NCI-H187 treated with DMSO at 0.1 percent for 48 hours (cell line): ENCODE measurements at places on chromosomes 2 and 18.

GRCh38 chr2:157414050-157414449 lies 29.8 kb downstream of the CYTIP start:
- no peak for DNase-seq

GRCh38 chr18:13577091-13577697 lies 149.2 kb downstream of the FAM210A start:
- no peak for DNase-seq

GRCh38 chr2:189372688-189373257 lies 68.5 kb upstream of the WDR75 start:
- no peak for DNase-seq

GRCh38 chr2:86000131-86000937 lies 105.4 kb downstream of the POLR1A start:
- no peak for DNase-seq

DNA sequence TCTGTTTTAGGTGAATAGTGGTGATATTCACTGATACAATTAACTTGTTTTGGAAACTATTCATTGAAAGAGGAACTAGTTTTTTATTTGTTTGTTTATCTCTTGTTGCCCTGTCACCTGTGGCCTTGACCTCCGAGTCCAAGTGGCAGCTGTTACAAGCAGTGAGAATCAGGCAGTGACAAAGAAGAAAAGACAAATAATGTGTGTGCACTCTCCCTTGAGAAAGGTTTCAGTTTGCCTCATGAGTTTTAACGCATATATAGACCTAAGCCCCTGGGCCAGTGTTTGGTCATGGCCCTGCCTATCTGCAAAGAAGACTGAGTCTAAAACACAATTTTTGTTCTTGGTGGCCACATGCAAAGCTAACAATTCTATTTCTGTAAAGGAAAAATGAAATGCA lies 15.3 kb downstream of the KYNU start:
- no peak for DNase-seq

DNA sequence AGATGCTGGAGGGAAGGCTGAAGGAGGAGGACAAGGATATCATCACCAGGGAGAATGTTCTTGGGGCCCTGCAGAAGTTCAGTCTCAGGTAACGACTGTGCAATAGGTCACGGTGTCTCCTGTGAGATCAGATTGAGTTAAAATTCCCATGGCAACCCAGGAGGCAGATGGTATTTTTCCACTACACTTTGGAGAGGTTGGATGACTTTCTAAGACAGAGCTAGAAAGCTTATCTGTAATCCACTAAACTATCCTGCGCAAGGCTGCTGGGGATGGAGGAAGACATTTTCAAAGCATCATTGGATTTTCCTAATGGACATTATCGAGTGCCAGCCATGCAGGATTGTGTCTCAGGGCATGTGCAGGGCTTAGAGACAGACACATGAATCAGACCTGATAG lies 74.6 kb downstream of the ARMC9 start:
- DNase-seq, result no peak

GRCh38 chr18:60350941-60351340 lies 21.6 kb downstream of the MC4R start:
- no peak for DNase-seq

DNA sequence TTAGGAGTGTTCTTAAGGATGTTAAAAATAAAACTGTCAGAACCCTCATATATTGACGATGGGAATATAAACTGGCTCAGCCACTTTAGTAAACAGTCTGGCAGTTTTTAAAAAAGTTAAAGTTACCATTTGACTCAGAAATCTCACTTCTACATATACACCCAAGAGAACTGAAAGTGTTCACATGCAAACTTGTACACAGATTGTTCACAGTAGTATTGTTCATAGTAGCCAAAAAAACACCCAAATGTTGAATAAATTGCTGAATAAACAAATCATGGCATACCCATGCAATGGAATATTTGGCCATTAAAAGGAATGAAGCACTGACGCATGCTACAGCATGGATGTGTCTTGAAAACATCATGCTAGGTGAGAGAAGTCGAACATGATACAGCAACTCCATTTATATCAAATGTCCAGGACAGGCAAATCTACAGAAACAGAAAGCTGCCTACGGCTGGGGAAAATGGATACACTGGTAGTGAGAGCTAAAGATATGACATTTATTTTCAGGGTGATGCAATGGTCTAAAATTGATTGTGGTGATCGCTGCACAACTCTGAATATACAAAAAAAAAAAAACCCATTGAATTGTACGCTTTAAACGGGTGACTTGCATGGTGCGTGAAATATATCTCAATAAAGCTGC lies 10.1 kb downstream of the RPL31 start:
- no peak for DNase-seq

DNA sequence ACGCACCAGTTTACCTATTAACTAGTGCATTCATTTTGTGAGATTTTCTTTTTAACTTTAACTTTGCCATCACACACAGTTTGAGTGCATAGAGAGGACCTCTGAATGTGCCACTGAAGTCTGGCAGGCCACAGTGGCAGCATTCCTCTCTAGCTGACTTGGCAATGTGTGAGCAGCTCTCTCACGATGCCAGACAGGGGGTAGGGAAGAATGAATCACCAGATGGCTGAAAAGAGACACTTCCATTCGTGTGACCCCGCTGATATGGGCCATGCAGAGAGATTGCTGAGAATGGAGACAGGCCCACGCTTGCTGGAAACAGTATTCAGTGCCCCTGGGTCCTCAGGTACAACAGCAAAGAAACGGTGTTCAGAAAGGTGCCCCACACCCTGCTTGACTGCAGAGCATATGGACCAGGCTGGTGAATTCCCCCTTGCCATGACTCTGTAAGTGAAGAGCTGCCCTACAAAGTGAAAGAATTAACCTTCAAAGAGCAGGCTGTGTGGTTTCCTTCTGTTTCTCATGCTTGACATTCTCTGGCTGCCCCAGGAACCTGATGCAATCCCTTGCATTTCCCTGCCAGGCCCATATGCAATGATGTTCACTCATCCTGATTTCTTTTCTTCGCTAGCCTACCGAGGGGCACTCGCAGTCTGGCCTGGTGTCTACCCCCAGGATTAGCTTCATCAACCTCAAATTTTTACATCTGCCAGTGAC lies 236.1 kb downstream of the CDH20 start:
- DNase-seq, result no peak

- DNase-seq, result no peak
Measured at GRCh38 chr2:235131334-235132305, 179.8 kb downstream of the SH3BP4 start.

DNA sequence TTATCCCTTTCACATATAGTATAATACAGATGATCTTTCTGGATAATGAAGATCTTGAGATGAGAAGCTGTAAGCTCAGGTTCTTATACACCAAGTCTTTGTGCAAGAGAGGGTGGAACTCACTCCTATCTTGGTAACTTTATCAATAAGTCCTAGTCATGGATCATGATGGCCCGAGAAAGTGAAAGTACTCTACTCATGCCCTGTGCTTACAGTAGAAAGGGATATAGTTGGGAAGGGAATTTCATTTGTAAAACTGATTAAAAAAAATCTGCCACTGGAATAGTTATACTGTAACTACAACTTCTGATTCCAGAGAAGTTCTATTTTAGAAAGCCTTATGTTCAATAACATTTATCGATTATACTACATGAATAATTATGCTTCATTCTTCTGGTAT lies 51.8 kb downstream of the MYO3B start:
- DNase-seq, result no peak

DNA sequence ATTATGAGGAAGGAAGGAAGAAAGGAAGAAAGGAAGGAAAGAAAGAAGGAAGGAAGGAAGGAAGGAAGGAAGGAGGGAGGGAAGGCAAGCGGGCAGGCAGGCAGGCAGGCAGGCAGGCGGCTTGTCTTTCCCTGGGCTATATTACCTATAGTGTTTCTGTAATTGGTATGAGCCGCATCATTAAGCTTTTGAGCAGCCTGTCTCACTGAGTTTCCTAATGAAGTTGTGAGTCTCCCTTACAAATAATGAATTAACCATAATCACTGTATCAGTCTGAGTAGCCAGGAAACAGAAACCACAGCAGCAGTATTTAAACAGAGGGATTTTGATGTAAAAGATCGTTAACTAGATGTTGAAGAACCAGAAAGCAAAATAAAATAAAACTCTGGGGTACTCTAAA lies 11.8 kb upstream of the SULT1C3 start:
- no peak for DNase-seq

- DNase-seq, result no peak
Measured at GRCh38 chr2:54423213-54423612, 32.9 kb upstream of the SPTBN1 start.
